ENCODE measurements at places on chromosomes 16 and 17.
A peak's percentile ranks its signal among the peaks of the same experiment; 100 is the strongest.

- no peak for DNase-seq
Measured at GRCh38 chr16:8923199-8923598, 40.5 kb downstream of the USP7 start.

DNA sequence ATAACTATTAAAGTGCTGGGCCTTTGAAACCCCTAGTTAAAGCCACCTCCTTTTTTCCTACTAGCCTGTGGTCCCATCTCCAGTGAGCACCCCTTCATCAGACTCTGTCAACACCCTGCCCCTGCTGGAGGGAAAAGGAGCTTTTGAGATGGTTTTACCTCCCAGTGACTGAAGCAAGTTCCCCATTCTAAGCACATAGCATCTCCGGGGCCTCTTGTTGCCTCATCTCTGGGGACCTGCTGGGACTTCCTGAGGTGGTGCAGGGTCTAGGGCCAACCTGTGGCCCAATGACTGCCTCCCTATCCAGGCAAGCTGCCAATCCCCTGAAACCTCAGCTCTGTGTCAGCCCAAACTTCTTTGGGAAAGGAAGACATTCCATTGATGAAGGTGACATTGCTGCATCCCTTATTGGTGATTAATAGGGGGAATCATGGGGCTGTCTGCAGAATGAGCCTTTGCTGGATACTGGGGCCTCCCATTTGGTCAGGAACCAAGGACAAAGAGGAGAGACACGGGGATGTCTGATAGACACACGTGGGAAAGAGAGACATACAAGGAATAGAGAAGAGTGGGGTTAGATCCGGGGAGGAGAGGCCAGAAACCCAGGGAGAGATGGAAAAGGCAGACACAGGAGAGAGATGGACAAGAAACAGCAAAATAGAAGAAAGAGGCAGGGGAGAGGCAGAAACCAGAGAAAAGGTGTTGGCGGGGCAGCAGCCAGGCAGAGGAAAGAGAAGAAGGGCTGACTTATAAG is 2.4 kb downstream of the C1QL1 start:
- no peak for DNase-seq

GRCh38 chr16:50709061-50709684 is 15.8 kb downstream of the NOD2 start:
- no peak for DNase-seq

DNA sequence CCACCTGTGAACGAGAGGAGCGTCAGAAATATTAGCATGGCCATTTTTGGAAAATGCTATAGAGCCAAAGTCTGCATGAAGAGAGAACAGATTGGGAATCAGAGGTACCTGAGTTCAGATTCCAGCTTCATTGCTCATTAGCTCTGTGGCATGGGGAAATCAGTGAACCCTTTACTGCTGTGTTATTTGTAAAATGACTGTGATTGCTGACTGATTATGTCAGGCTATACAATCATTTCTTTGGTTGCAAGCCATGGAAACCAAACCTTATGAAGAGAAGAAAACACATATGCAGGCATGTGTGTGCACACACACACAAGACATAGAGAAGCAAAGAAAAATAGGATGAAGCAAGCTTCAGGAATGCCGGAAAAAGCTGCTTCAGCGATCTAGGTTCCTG is 101.4 kb upstream of the HSBP1 start:
- DNase-seq, result no peak

DNA sequence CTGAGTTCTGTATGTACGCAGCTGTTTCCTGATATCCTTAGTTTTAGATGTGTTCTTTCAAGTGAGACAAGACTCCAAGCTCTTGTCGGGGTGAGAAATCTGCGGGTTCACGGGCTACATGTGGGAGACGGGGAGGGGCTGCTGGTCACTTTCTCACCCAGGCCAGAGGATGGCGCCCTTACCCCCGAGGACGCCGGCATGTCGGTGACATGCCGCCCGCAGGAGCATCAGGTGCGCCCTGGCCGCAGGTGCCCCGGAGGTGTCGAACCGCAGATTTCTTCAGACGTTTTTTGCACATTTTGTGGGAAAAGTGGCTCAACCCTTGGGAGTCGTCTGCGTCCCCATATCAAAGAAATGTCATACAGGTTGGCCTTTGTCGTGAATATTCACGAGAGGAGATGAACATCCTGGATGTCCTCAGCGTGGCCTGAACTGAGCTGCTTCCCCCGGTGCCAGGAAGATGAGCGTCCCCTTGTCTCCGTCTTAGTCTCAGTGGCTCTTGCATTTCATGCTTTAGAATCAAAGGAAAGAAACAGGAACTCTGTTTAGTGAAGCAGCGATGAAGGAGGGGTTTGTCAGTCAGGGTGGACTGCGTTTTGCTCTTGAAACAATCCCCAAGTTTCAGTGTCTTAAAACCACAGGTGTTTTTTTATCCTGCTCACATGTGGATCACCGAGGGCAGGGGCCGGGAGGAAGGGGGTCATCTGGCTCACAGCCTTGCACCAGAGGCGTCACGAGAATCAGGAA is 75.4 kb upstream of the ZNF750 start:
- no peak for DNase-seq

DNA sequence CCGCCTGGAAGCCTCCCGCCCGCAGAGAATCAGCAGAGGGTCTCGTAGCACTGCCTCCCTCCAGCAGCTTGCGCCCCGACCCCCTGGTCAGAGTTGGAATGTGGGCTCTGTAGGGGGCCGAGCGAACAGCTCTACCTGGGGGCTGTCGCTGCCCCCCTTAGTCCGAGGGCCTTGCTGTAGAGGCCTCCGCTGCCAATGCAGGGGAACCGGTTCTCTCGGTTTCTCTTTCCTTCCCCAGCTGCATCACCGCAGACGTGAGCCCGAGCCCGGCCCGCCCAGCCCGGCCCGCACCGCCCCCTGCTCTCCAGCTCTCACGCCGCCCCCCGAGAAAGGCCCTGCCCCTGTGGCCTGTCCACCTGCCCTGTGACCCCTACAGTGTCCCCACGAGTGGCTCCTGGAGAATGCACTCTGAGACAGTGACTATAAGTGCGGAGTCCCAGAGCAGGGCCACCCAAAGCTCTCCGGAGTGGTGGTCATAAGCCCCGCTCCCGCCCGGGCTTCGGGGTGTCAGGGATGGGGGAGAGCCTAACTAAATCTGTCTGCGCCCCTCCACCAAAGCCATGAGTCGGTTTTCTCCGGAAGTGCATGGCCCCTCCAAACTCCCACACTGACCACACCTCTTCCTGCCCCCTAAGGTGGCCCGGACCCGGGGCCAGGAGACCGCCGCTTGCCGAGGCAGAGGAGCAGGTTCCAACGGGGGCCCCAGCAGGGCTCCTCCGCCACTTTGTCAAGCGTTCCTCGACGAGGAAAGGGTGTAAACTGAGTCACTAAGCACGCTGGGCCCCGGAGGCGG is 1.7 kb downstream of the ARHGAP27 start:
- peak; percentile 48 for DNase-seq

DNA sequence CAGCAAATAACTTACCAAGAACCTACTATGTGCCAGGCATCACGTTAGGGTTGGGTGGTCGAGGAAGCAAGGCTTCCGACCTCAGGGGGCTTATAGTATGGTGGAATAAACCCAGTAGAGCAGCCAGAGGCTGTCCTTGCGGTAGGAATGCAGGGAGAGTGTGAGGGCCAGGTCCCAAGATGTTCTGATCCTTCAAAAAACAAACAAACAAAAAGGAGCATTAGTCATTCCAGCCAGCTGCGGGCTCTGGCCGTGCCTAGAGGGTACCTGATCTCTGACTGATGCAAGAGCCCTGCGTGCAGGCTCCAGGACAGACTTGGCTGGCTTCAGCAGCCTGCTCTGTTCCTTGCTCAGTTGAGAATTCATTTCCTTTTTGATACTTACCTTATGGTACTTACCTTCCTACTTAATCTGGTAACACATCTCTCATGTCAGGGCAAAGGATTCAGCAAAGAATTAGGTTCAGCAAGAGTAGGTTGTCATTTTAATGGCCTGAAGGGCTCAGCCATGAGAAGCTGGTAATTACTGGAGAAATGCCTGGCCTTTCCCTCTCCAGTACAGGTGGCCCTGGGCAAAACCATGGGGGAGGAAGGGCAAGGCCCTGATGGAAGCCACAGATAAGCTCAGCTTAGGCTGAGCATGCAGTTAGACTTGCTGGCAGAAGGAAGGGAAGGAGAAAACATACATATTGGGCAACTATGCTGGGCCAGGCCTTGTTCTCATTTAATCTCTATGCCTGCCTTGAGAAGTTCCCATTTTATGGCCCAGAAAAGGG is 18.4 kb downstream of the CYB5D2 start:
- no peak for DNase-seq

DNA sequence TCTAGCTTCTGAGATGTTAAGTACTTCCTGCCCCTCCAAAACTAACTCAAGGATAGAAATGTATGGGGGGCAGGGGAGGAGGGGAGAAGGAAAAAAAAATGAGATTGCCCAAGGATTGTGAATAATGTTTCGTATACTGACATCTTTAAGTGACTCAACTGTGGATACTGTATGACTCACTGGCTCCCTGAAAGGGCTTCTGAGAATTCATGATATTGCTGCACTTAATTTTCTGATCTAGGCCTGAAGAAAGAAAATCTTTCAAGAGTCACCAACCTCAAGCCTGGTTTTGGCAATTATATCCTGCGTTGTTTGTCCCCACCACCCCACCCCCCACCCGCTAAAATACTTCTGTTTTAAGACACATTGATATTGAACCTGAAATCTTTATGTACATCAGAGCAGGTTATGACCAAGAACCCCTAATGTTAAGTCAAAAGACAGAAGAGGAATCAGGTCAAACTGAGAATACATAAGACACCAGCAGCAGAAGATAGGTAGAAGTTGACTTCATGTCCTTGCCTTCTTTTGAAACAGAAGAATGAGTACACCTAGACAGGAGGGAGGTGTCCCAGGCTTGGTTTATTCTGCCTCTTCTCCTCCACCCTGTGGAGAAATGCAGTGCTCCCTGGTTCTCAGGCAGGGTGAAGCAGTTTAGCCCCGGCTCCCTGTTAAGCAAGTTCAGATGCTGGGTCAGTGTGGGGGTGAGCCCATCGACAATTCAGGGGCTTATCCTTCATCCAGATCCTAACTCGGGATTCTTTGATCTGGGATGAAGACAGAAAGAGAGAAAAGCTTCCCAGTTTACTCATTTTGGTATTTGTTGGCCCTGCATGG is 3.3 kb upstream of the FBXL20 start:
- no peak for DNase-seq

- DNase-seq, result no peak
Measured at GRCh38 chr16:81551821-81552304, 107.3 kb downstream of the CMIP start.

- peak; percentile 28 for DNase-seq
Measured at GRCh38 chr17:59332749-59333377, 1.4 kb downstream of the YPEL2 start.

DNA sequence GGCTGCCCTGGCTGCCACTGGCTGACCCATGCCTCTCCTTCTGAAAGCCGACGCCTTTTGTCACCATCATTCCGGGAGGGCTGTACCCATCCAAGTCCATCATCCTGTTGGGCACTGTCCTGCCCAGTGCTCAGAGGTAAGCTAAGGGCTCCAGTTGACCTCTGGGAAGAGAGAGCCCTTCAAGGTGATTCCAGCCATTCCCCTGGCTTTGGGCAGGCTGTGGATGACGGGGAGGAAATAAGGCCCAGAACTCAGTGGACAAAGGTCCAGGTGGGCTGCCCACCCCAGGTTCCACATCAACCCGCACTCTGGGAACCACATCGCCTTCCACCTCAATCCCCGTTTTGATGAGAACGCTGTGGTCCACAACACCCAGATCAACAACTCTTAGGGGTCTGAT is 45.8 kb downstream of the NOS2 start:
- no peak for DNase-seq

All from neural progenitor cell (in vitro differentiated cells).